ENCODE measurements at places on chromosomes 5 and 9.

DNA sequence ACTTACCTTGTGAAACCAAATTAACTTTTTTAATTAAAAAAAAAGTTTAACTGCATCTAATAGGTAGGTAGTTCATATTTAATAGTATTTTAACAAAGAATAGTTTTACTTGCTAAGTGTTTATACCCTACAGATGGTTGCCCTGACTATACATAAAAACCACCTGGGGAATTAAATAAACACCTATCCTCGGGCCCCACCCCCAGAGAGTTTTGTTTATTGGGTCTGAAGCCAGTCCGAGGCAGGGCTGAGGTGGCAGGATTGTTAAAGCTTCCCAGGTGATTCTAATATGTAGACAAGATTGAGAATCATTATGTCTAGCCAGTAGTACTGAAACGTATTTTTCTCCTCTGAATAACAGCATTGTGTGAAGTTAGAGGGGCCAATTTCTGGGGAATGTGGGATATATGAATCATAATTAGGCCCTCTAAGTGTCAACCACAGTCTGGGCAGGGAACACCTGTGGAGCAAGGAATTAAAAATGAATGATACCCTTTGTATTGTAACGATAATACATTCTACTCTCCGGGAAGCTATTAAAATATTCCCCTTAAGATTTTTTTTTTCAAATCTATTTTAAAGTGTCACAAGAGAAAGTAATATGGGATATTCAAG is 5.6 kb upstream of the PAM start:
- no peak for DNase-seq

GRCh38 chr9:126367139-126367538 is 40.5 kb downstream of the MVB12B start:
- no peak for DNase-seq

- DNase-seq: no peak
These were observed 37.3 kb downstream of the IPPK start for GRCh38 chr9:92632641-92633040.

GRCh38 chr9:112971415-112971814 is 40.6 kb downstream of the ZNF883 start:
- no peak for DNase-seq

DNA sequence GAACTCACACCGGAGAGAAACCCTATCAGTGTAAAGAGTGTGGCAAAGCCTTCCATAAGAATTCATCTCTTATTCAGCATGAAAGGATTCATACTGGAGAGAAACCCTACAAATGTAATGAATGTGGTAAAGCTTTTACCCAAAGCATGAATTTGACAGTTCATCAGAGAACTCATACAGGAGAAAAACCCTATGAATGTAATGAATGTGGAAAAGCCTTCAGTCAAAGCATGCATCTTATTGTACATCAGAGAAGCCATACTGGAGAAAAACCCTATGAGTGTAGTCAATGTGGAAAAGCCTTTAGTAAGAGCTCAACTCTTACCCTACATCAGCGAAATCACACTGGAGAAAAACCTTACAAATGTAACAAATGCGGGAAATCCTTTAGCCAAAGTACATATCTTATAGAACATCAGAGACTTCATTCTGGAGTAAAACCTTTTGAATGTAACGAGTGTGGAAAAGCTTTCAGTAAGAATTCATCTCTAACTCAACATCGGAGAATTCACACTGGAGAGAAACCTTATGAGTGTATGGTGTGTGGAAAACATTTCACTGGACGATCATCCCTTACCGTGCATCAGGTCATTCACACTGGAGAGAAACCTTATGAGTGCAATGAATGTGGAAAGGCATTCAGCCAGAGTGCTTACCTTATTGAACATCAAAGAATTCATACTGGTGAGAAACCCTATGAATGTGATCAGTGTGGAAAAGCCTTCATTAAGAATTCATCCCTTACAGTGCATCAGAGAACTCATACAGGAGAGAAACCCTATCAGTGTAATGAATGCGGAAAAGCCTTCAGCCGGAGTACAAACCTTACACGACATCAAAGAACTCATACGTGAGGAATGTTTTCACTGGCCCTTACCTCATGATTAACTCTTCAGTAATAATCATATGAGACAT is 8.9 kb upstream of the ZNF454 start:
- no peak for DNase-seq

DNA sequence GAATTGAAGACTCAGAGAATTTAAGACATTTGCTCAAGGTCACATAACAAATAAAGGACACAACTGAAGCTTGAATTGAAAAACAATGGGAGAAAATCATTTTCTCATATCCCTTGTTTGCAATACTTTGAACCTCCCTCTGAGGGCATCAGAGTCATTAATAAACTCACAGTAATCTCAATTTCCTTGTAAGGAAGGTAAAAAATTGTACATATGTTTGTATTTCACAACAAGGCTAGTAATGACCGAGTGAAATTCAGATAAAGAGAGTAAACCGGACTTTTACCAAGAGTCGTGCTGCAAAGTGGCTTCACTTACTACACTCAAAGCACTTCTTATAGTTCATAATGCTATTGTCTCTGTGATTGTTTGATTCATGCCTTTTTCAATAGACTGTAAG is 665.0 kb downstream of the NR2F1-AS1 start:
- no peak for DNase-seq

DNA sequence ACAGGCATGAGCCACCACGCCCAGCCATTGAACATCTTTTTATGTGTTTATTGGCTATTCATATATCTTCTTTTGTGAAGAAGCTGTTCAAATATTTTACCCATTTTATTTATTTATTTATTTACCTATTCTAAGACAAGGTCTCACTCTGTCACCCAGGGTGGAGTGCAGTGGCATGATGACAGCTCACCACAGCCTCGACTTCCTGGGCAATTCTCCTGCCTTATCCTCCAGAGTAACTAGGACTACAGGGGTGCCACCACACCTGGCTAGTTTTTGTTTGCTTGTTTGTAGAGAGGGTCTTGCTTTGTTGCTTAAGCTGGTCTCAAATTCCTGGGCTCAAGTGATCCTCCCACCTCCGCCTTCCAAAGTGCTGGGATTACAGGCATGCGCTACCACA is 33.5 kb downstream of the NAIF1 start:
- DNase-seq: no peak

DNA sequence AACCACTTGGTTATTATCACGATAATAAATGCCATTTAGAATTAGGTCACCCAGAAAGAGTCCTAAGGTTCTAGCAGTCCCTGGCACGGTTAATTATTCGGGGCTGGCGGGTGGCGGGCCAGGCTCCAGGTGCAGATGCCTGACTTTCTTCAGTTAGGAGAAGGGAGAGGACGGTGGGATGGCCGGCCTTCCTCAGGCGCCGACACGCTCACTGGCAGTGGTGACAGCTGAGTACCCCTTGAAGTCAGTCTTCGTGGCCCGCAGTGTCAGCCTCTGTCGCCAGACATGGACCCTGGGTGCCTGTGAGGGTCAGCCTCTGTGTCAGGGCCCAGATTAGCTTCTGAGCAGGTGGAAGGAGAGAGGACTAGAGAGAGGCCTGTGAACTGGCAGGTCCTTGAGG is 21.1 kb upstream of the EXOC3 start:
- DNase-seq: no peak

DNA sequence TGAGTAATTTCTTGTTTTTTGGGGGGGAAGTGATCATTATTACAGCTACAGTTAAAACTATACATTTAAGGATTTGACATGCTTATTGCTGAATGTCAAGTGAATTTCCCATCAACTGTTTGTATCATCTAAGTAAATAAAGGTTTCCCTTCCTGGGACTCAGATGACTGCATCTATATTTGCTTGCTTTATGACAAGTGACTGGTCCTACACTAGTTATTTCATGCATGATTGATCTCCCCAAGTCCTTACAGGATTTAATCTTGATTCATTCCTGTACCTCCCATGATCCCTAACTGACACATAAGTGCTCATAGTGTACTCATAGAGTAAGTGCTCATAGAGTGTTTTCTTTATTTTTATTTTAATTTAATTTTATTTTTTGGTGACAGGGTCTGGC is 2.8 kb downstream of the TXNDC8 start:
- DNase-seq: no peak

GRCh38 chr9:123376218-123377071 is 20.4 kb downstream of the CRB2 start:
- DNase-seq: no peak

DNA sequence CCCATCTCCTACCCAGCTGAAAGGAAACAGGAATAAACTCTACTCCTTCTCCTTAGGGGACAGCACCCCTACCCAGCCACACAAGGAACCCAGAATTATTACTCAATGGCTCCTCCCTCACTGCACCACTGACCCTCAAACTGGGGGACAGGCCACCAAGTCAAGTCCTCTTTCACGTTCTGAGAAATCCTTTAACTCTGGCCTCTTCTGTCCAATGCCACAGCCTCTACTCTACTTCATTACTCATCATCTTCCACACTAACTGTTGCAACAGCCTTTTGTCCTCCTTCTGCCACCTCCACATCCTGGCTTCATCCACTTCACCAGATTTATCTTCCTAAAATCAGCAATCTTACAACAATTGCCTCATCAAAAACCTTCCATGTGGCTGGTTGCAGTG is 6.8 kb downstream of the TTC39B start:
- DNase-seq: no peak

DNA sequence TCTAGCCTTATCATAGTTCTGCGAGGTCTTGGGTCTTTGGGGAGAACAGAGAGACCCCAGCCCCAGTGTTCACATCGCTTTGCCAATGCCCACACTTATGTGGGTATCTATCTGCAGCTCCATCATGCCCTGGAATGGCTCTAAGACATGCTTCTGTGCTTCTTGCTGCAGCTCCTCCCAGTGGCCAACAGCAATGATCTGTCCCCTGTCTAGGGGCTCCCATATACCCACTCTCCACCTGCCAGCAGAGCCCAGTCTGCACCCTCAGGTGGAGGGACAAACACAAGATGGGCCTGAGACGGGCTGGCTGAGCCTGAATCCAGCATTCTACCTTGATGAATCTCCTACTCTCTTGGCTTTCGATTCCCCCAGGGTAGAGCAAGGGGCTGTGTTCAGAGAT is 14.6 kb upstream of the DAP start:
- no peak for DNase-seq

DNA sequence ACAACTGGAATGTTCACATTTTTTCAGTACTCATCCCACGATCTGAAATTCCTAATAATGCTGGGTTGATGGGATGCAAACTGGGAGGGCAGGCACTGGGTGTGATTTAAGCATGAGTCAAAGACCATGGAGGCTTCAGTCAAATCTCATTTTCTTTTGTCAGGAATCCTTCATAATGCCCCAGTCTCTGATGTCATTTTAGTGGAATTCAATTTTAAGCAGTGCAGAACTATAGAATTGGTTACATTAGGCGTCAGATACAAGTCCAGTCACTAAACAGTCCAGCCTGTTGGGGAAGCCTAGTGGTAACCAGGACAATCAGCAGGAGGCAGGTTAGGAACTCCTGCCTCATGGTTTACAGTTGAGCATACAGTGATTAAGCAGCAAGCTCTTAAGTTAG is 41.0 kb upstream of the TMEM215 start:
- DNase-seq: no peak

DNA sequence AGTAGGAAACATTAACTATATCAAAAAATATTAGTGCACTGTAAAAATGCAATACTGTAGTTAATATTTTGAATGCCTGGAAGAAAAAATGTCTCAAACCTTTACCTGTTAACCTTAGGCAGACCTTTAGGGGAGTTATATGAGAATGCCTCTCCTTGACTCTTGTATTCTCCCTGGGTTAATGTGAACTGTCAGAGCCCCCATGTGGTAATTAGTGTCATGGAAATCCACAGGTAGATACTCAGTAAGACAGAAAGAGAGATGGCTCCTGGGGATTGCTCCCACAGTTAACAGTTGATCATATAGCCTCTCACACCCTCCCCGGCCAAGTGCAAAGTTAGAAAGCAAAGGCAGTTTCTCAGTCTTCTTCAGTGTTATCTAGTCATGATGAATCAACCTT is 742.8 kb downstream of the NR2F1-AS1 start:
- no peak for DNase-seq

Measured in CD8-positive, alpha-beta T cell (primary cell).